ENCODE measurements at places on chromosomes 2 and 18.
A peak's percentile ranks its signal among the peaks of the same experiment; 100 is the strongest.

GRCh38 chr18:34959211-34959829 lies 81.9 kb upstream of the MAPRE2 start:
- DNase-seq = no peak

DNA sequence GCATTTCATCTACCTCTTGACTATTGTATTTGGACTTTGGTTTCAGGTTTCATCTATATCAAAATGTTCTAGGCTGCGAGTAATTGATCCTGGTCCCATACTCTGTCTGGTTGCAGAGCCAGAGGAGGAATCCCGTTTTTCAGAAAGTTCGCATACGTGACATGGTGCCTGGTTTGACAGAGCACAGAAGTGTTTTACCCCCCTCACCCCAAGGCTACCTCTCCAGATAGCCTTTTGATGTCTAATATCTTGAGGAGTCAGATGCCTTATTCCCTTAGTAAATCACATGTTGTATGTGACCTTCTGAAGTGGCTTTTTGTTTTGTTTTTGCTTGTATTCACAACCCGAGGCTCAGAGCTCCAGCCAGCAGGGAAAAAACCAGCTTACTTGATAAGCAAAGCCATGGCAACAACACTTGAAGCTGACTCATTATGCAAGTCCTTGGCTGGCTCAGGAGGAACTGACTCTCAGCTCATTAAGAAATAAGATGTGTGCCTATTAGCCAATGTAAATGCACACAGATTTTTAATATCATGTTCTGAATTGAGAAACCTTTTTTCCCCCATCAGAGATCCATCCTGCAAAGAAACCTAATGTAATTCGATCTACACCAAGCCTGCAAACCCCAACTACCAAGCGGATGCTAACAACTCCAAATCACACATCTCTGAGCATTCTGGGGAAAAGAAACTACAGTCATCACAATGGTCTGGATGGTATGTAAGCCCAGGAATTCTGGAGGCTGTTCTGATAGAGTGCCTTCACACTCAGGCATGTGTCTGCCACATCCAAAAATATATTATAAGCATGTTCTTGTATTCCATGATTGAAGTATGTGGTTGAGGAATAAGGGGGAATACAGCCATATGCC lies 41.4 kb downstream of the OXER1 start:
- peak; percentile 90 for DNase-seq

DNA sequence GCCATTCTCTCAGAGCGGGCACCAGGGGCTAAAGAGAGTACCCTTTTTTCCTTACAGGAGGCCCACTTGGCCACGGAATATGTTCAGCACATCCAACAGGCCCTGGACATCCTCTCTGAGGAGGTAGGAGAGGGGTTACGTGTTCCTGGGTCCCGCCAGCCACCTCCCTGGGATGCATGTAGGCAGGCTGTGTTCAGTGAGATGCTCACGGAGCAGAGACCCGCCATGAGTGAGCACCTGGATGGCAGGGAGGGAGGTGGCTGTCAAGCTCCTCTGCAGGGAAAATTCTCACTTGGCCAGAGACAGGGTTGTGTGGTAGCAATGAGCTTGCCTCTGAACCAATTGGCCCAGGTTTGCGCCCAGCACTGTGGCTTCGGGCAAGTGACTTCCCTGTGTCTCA lies 123.1 kb upstream of the PPP1CB start:
- DNase-seq = no peak

DNA sequence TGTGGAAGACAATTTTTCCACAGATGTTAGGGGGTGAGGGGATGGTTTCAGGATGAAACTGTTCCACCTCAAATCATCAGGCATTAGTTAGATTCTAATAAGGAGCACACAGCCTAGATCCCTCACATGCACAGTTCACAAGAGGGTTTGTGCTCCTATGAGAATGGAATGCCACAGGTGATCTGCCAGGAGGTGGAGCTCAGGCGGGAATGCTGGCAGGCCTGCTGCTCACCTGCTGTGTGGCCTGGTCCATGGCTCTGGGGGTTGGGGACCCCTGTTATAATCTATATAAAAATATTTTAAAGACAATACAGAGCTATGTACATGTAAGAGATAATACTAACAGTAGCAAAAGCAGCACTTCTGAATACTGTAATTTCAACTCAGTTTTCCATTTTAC lies 19.2 kb downstream of the CWC22 start:
- no peak for DNase-seq

DNA sequence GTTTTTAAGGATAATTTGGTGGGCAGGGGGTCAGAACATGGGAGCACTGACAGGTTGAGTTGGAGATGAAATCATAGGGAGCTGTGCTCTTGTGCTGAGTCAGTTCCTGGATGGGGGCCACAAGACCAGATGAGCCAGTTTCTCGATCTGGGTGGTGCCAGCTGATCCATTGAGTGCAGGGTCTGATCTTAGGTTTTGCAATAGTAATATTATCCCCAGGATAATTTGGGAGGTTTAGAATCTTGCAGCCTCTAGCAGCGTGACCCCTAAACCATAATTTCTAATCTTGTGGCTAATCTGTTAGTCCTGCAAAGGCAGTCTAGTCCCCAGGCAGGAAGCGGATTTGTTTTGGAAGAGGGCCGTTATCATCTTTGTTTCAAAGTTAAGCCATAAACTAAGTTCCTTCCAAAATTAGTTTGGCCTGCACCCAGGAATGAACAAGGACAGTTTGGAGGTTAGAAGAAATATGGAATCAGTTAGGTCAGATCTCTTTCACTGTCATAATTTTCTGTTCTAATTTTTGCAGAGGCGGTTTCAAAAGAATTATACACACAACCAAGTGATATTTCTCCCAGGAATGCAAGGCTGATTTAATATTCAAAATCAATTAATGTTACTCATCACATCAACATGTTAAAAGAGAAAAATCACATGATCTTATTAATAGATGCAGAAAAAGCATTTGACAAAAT lies 23.0 kb downstream of the DBI start:
- no peak for DNase-seq

- DNase-seq = no peak
Measured at GRCh38 chr2:143730155-143730952, 601.1 kb downstream of the ARHGAP15 start.

- no peak for DNase-seq
Measured at GRCh38 chr2:235829726-235830125, 335.9 kb downstream of the AGAP1 start.

- no peak for DNase-seq
Measured at GRCh38 chr2:82007071-82007664, 1702.6 kb upstream of the LRRTM1 start.

DNA sequence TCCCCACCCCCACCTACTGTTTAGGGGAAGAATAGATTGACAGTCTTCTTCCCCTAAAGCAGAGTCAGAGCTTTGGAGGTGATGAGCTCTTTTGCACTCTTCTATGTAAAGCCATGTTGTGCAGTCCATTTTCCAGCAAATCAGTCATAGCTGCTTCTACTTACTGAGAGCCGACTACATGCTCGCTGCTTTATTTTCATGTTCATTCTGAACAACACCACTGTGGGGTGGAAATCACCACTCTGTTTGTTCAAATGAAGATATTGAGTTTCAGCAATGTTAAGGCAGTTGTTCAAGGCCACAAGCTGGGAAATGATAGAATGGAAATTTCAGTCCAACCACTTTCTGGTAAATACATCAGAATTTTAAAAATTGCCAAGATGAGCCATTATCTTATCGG lies 88.3 kb downstream of the INSIG2 start:
- no peak for DNase-seq

DNA sequence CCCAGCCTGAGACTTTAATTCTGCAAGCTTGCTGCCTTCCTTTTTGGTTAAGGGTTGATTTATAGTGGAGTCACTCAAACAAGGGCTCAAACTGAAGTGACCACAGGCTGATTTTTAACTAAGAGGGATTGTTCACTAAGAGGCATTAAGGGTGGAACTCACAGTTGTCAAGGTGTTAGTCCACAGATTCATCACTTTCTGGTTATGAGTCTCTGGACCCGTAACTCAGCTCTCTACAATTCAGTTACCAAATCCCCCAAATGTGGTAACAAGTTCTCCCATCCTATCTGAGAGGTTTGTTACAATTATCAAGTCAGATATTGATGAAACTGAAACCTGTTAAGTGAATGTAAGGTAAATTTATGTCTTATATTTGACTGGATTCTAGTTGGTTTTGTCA lies 185.9 kb upstream of the KLHL14 start:
- DNase-seq = no peak

- DNase-seq = no peak
Measured at GRCh38 chr2:239807568-239807967, 217.6 kb downstream of the NDUFA10 start.

- no peak for DNase-seq
Measured at GRCh38 chr2:180985771-180986395, 5.5 kb downstream of the UBE2E3 start.

GRCh38 chr2:10185755-10186154 lies 63.2 kb downstream of the RRM2 start:
- DNase-seq = no peak

GRCh38 chr2:230879271-230879882 lies 14.6 kb downstream of the ITM2C start:
- DNase-seq = peak; percentile 38

DNA sequence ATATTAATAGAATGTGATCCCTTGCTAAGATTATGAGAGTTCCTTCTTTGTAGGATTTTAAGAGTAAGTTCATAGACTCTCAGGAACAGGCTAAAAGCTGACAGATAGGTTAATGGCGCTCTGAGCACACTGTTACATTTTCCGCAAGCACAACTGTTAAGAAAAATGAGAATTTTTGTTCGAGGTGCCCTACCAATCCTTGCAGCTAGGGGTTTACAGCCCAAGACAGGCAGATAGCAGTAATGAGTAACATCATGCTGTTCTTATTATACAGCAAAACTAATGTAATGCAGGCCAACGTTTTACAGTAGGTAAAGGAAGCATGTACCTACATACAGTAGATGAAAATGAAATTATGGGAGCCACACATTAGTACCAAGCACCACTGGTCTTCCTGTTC lies 11.2 kb upstream of the BOD1L2 start:
- no peak for DNase-seq

GRCh38 chr2:176392744-176393414 lies 123.6 kb downstream of the MTX2 start:
- DNase-seq = peak; percentile 74

DNA sequence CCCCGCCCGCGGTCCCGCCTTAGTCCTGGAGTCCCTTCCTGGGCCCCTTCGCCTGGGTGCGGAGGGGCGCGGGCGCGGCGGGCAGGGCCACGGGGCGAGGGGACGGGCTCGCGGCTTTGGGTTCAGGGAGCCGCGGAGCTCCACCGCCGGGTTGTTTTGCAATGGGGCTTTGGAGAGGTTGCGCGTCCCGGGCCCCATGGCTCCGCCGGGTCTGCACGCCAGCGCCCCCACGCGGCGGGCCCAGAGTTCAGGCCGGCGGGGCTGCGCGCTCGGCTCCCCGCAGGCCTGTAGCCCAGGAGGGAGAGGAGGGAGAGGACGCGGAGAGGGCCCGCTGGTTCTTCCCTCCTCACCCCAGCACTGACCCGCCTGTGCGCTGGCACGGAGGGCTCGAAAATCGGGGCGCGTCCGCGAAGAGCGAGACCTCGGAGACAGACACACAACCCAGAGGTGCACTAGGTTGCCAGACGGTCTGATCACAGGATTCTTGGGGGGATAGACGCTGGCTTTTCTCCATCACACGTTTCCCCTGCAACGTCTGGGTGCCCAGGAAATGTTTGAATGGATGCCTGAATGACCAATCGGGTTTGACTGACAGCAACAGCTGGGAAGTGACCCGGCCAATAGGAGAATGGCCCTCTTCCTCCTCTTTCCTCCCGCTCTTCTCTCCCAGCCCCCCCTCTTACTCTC lies 4.9 kb upstream of the SIX2 start:
- DNase-seq = peak; percentile 9

GRCh38 chr2:171763602-171764001 lies 76.3 kb downstream of the DYNC1I2 start:
- DNase-seq = no peak

- DNase-seq = peak; percentile 63
Measured at GRCh38 chr2:240353086-240353798, 82.2 kb upstream of the GPC1 start.

- DNase-seq = peak; percentile 89
Measured at GRCh38 chr2:211836409-211836808, 702.2 kb downstream of the ERBB4 start.

DNA sequence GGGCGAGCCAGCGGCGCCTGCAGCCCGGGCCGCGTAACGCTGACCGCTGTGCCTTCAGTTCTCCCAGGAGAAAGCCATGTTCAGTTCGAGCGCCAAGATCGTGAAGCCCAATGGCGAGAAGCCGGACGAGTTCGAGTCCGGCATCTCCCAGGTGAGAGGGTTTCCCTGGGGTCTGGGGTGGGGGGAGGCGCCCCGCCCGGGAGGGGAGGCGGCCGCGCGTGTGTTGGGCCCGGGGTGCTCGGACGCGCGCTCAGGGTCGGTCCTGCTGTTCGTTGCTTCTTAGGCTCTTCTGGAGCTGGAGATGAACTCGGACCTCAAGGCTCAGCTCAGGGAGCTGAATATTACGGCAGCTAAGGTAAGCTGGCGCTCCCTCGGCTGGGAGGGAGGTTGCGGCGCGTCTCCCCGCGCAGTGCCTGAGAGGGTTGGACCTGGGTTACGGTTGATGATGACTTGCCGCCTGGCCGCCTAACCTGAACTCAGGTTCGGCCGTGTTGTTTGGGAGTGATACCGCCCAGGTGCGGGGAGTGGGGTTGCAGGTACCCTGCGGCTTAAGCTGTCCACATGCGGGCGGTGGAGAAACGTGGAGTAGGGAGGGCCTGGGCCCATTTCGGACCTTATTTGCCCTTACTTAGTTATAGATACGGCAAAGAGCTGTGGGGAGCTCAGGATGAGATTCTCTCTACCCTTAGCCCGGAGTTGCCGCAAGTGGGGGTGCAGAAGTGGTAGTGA lies 638 bp downstream of the RPS7 start:
- no peak for DNase-seq

GRCh38 chr2:26670931-26671460 lies 21.5 kb upstream of the KCNK3 start:
- DNase-seq = no peak

GRCh38 chr2:78541451-78542267 lies 483.8 kb upstream of the REG3G start:
- no peak for DNase-seq

GRCh38 chr2:111207851-111208250 lies 87.1 kb downstream of the BCL2L11 start:
- no peak for DNase-seq

GRCh38 chr2:216146573-216146972 lies 37.4 kb downstream of the XRCC5 start:
- DNase-seq = no peak

DNA sequence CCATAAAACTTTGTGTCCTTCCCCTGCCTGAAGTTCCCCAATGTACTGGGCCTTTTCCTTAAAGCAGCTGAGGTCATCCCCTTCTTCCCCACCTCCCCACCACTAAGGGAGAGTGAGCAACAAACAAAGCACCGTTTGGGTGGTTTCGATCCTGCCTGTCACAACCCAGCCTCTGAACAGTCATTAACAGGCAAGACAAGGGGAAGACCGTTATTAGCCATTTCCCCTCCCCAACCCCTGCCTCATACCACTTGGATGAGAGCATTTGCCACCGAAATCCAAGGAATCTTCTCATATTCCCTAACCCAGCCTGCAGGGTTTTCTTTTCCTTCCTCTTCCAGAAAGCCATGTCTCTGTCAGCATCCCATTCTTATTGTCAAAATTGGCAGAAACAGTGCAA lies 65.6 kb downstream of the STRADB start:
- no peak for DNase-seq

GRCh38 chr18:63676526-63677323 lies 15.0 kb upstream of the SERPINB3 start:
- DNase-seq = no peak
